IMR-90 (cell line): ENCODE measurements at places on chromosomes 3 and 15. TPM values are rescaled to one million over a fixed set of nuclear protein-coding genes. Genes with fewer than 3 reads are reported as not detected.

CFAP44 gene
- 0.90 and 1.9 TPM in 2 replicates for total RNA-seq

GOLIM4 gene
- 71.2 and 90.0 TPM in 2 replicates for total RNA-seq

PYGO1 gene
- 6.6 and 10.0 TPM in 2 replicates for total RNA-seq

LRTM1 gene
- not detected in 2 replicates for total RNA-seq

CNTN4 gene
- total RNA-seq: under 0.01 TPM in 2 replicates

GHSR gene
- total RNA-seq: not detected in 2 replicates

CLK3 gene
- total RNA-seq: 114 and 117 TPM in 2 replicates

HDC gene
- total RNA-seq: not detected in 2 replicates

SCAANT1 gene
- total RNA-seq: not detected in 2 replicates

PAQR5 gene
- 2.7 and 3.3 TPM in 2 replicates for total RNA-seq
